ENCODE measurements at places on chromosomes 11 and 22.

DNA sequence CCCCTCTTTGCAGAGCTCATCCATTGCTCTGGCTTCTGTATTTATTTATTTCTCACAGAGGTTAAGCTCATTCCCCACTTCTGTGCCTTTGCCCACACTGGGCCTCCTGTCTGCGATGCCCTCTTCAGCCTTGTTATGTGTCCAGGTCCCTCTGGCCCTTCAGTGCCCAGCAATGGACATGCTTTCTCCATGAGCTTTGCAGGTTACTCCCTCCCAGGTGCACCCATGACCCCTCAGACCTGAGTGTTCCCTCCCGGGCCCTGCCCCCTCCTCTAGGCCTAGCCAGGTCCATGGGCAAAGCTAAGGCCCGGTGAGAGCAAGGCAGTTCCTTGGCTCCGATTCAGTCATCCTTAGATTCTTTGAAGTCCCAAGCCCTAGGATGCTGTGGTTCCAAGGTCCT, 17.5 kb upstream of the ARHGEF17 start:
- DNase-seq: no peak

GRCh38 chr11:77146261-77147035, 18.4 kb downstream of the MYO7A start:
- DNase-seq: no peak

DNA sequence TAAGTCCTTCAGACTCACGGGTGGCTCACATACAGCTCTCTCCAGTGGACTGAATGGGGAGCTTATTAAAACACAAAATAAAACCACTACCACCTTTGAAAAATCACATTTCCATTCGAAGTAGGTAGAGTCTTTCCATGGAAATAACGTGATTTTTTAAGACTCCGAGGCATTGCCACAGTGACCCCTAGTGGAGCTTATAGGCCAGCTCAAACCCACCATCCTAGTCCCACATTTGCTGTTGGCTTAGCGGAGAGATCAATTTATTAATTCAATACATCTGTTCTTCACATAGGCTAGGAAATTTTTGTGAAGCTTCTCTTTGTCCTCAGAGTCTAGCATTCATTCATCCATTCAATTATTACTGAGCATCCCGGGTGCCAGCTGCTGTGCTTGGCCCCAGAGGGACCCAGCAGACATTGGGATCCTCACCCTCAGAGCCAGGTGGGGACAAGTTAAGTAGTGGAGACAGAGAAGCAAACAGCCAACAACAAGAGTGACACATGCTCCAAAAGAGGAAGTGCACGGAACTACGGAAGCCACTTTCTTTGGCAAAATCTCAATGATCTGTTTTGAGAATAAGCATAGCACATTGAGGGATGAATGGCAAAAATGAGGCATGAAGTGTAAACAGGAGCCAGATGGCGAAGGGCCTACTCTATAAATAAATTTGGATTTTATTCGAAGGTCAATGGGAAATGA, 10.2 kb upstream of the P4HA3 start:
- DNase-seq: no peak

- no peak for DNase-seq
These were observed 28.3 kb downstream of the EFCAB6 start for GRCh38 chr22:43783777-43784176.

DNA sequence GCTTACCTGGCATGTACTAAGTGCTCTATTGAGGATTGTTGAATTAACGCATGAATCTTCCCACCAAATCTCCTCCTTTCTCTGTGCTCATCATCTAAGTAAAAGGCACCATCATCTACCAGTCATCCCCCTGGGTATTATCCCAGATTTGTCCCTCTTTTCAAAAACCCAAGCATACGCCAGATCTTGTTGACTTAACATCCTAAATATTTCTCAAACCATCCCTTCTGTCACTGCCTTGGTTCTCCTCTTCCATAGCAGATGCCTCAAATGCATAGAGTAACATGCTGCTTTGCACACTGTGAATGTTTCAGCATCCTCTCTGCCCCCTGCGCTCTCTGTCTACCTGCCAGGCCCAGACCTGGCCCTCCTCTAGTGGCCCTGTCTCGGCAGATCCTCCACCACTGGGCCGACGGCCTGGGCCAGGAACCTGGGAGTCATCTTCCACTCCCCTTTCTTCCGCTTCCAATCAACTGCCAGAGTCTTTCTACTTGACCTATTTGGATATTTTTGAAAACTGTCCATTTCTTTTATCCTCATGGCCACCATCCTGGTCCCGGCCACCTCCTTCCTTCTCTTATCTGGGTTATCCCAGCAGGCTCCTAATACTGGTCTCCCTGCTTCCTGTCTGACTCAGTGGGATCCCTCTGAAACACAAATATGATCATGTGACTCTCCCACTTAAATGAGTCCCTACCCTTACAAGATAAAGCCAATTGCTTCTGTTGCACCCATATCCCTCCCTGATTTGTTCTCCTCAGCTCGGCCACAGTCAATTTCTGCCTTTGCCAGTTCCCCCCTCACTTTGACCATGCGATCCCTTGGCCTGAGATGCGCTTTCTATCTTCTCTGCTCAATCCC, 3.4 kb upstream of the TAB1 start:
- no peak for DNase-seq

DNA sequence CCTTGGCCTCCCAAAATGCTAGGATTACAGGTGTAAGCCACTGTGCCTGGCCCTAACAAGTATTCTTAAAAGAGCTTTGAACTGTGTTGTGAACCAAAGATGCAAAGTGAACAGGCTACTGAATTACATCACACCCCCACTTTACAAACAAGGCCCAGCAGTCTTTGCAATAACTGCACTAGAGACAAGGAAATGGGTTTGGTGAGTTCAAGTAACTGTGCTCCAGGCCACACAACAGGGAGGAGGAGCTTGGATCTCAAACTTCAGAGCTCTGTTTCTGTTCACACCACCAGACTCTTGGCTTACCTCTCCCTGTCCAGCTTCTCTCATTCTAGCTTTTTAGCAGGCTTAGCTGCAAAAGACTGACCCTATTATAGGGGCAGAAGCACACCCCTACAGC, 30.4 kb upstream of the RASL10A start:
- no peak for DNase-seq

DNA sequence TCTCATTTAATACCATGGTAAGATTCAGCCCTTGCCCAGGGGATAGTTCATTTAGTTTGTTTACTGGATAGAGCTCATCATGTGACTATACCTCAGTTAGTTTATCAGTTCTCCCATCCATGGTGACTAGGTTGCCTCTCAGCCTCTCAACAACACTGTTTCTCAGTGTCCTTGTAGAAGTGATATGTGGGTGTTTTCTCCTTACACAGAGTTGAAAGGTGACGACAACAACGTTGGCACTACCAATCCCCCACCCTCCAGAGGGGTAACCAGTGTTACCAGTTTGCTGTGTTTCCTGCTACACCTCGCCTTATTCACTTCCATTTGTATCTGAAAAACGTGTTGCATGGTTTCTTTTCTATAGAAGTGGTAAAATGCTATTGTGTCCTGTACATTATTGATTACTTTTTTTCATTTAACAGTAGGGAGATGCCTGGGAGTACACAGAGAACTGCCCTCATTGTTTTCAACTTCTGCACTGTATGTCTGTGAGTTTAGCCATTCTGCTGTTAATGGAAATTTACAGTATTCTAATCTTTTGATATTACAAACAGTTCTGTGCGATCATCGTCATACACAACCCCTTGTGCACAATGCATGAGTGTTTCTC, 11.6 kb downstream of the NEAT1 start:
- DNase-seq: no peak

GRCh38 chr11:25485315-25485714, 846.6 kb upstream of the ANO3 start:
- DNase-seq: no peak

Data from activated naive CD4-positive, alpha-beta T cell (primary cell).